Neural crest cell (in vitro differentiated cells): ENCODE measurements at places on chromosomes 4 and X. TPM values are rescaled to one million over a fixed set of nuclear protein-coding genes. Genes with fewer than 3 reads are reported as not detected.

GRCh38 chr4:87807402-87807801 is 8.0 kb downstream of the IBSP start:
- no peak for DNase-seq

DNA sequence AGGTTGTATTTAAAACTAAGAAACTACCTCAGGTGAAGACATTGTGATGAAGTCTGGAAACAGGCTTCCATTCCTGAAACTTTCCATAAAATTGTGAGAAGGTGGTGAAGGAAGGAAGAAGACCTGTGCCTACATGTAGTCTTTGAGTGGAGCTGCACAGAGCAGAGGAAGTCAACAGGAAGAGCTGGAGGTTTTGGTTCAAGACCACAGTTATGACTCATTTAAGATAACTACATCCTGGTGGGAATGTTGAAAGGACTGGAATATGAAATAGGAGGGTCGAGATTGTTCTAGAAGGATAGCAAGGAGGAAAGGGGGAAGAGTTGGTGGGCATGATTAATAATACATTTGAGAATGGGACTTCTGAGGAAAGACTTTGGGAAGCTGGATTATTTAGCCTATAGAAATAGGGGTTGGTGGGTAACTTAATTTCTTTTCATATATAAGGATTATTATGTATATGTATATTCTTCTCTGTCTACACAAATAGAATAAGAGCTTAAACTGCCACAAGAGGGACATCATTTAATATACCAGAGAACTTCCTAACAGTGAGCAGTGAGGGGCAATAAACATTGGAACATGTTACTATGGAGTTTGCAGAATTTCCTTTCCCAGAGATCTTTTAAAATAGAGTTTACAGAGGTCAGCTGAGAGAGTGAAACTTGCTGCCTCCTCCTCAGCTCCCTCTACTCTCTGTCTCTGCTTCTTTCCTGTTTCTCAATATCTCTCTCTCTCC is 23.5 kb downstream of the AWAT2 start:
- DNase-seq = no peak

LUZP4 gene
- total RNA-seq = not detected in 2 replicates

- no peak for DNase-seq
Observed at GRCh38 chr4:62235911-62236310, 1035.8 kb downstream of the ADGRL3 start.

DNA sequence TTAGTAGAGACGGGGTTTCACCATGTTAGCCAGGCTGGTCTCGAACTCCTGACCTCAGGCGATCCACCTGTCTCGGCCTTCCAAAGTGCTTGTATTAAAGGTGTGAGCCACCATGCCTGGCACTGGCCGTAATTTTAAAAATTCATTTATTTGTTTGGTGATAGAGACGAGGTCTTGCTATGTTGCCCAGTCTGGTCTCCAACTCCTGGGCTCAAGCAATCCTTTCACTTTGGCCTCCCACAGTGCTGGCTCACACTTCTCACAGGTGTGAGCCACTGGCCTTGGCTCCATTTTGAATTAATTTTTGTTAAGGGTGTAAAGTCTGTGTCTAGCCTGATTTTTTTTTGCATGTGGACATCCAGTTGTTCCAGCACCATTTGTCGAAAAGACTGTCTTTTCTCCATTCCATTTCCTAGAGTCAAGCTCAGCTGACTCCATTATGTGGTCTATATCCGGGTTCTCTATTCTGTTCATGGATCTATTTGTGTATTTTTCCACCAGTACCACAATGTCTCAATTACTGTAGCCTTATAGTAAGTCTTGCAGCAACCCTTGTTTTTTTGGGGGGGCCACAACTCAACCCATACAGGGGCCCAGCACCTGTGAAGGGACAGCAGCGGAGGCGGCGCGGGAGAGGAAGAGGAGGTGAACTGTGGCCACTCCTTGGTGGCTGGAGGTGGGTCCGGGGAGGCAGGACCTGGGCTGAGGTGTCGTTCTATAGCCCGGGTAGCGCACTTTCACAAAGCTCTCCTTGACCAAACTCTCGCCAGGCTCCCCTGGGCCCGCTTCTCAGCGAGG is 1.5 kb upstream of the NSD2 start:
- no peak for DNase-seq

DNA sequence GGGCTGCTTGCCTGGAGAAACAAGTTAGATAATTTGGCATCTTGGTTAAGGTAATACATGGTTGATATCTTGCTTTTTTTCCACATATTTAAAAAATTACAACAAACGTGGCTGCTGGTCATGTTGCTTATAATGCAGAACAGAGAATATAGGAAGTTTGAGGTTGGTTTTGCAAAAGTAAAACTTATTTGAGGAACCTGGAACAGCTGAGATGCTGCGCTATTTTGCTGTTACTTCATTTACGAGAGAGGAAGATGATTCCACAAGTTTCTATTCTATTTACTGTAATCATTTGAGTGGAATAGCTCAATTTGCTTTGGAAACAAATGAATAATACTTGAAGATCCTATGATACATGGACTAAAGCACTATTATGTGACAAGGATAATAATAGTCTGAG is 118.9 kb downstream of the TMA16 start:
- DNase-seq = no peak

PDGFRA gene
- 1.9 and 2.1 TPM in 2 replicates for total RNA-seq

GRCh38 chrX:133171962-133172708 is 46.0 kb downstream of the TFDP3 start:
- DNase-seq = no peak

GABRB1 gene
- not detected in 2 replicates for total RNA-seq

TCEAL7 gene
- 15.3 and 18.9 TPM in 2 replicates for total RNA-seq
